T-helper 1 cell treated with Interleukin-12 subunit alpha and Interleukin-12 subunit beta and Interleukin-4 antibody, amounts not matched to agents 30 ng/mL and 1 ng/mL, for 36 hours (primary cell): ENCODE measurements at places on chromosomes 2 and 18. TPM values are rescaled to one million over a fixed set of nuclear protein-coding genes. Genes with fewer than 3 reads are reported as not detected.

CDK5R2 gene
- not detected in 2 replicates for total RNA-seq

CKAP2L gene
- 33.2 and 38.4 TPM in 2 replicates for total RNA-seq

CPS1 gene
- total RNA-seq: 0.34 and 0.61 TPM in 2 replicates

RNF152 gene
- 0.05 and 0.10 TPM in 2 replicates for total RNA-seq

HOXD10 gene
- total RNA-seq: not detected in 2 replicates

TMSB10 gene
- total RNA-seq: 5,889 and 5,918 TPM in 2 replicates
